ENCODE measurements at places on chromosomes 2 and 18.

DNA sequence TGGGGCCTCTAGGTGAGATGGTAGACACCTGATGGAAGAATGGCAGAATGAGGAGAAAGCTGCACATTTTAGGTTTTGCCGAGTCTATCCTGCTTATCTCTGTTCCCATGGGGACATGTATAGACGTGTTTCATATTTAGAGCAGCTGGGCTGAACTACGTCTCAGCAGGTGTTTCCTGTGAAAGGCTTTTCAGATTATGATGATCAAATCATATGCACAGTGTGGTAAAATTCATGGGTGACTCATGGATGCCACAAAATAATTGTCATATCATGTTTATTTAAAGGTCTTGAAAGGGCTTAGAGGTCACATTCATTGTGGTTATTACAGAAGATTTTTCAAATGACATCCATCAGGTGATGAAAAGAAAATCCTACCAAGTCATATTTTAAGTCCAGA, 90.5 kb downstream of the ICOS start:
- DNase-seq: no peak

GRCh38 chr2:24859968-24860600, 60.0 kb downstream of the ADCY3 start:
- DNase-seq: no peak

DNA sequence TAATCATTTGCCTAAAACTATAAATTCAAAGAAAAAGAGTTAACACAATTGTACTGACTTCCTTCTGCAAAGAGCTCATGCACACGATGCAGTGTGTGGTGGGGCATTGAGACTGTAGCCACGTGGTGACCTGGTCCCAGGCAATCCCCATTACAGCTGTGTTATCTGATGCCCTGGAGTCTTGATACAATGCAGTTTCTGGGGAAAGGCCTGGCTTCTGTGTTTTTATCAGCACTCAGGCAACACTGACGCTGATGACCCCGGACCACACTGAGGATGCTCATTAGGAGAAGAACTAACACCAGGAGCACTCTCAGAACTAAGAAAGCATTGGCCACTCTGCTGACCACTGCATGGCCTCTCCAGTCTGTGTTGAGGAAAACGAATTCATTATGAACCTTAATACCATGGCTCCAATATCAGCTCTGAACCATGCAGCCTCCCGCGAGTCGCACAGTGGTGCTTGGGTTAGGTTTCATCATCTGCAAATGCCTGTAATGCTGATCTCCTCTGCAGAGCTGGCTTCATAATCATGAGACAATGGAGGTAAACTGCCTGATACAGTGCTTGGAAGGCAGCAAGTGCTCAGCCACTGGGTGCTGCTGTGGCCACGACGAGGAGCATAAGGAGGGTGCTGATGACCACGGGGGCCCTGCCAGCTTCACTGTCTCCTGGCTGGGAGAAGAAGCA, 218.5 kb downstream of the MYT1L start:
- DNase-seq: no peak

GRCh38 chr2:177679611-177680605, 287.3 kb downstream of the AGPS start:
- DNase-seq: no peak

- DNase-seq: no peak
These were observed 42.7 kb downstream of the CIB4 start for GRCh38 chr2:26598336-26598995.

DNA sequence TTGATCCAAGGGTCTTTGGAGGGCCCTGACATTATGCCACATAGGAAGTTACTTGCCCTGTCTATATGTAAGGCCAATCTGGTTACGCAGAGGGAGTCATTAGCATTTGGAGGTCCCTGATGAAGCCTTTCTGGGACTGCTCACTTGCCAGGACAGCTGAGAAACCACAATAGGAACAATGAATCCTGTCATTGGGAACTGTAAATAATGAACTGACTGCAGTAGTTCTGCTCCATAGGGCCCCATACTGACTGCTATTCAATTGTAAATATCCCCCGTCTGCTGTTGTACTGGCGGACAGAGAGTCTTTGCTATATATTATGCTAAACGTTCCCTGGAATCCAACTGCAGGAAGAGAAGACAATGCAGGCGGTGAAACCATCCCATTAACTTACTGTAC, 149.4 kb upstream of the DCC start:
- DNase-seq: no peak

GRCh38 chr2:685421-685820, 8.2 kb upstream of the TMEM18 start:
- no peak for DNase-seq

DNA sequence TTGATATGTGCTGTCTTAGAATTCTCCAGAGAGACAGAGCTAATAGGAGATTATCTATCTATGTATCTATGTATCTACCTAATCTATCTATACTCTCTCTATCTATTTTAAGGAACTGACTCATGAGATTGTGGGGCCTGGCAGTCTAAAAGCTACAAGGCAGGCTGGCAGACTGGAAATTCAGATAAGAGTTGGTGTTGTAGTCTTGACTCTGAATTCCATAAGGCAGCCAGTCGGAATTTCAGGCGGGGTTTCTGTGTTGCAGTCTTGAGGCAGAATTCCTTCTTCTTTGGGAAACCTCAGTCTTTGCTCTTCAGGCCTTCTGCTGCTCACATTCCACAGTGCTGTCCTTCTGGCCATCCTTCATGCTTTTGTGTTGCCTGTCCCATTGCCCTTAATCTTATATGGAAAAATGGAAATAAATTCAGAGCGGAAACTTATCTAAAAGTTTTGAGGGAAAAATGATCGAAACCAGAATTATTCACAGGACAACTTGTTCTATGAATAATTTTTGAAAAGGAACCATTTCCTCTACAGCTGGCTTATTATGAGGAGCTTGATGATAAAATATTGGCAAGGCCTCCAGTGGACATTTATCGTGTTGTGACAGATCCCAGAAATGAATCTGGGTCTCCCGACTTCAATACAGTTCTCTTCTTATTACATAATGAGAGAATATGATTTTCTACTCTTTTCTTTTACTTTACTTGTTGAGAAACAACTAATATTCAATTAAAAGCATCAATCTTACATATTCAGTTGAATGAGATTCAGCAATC, 10.8 kb downstream of the IL1RL1 start:
- DNase-seq: no peak
